ENCODE measurements at places on chromosomes 12 and 14.

DNA sequence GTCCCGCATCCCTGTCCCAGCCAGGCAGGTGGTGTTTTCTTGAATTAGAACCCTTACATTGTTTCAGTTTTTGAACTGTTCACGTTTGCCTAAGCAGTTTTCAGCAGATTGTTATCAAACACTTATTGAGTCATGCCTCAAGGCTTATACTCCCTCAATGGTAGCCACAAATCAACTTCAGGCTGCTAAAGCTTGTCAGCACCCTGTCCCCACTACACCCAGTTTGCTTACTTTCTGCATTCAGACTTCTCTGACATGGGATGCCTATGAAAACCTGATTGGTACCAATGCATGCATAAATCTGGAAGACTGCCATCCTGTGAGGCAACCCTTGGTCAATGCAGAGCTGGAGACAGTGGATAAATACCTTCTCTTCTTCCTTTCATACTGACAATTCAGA lies 225.4 kb downstream of the BTG1 start:
- no peak for DNase-seq

GRCh38 chr12:10771132-10771733 lies 31.2 kb downstream of the TAS2R7 start:
- DNase-seq, result no peak

DNA sequence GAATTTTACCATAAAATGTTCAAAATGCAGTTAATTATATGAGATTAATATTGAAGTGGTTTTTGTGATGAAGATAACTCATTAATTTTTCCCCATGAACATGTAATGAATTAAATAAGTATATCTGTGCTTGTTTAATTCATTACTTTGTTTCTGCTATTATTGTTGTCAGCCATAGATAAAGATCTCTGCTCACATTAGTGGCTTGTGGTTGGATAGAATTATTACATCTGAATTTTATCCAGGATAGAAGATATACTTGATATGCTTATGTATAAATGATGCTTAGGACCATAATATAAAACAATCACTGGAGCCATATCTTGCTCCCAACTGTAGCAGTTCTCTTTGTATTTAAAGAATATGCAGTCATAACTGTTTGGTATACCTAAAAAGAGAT lies 18.5 kb downstream of the TSPAN19 start:
- no peak for DNase-seq

- no peak for DNase-seq
Measured at GRCh38 chr14:90740946-90741681, 75.1 kb downstream of the TTC7B start.

- DNase-seq, result no peak
Measured at GRCh38 chr12:72323881-72324280, 51.7 kb downstream of the TRHDE start.

DNA sequence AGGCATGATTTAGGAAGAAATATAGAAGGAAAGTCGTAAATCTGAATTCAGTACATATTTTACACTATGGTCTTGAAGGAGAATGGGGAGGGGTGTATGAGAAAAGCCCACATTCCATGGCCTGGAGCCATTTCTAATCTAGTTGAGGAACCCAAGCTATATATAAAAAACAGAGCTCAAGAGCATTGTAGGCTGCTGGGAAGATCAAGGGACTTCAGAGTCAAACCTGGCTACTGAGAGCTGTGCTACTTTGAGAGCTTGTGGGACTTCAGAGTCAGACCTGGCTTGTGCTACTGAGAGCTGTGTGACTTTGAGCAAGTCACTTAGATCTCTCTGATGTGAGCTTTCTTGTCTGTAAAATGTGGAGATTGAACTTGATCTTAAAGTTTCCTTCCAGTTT lies 58.7 kb downstream of the TBK1 start:
- no peak for DNase-seq

GRCh38 chr12:121724925-121725324 lies 12.4 kb downstream of the TMEM120B start:
- no peak for DNase-seq

All from GM18507 (cell line).